ENCODE measurements at places on chromosomes 7 and 10. TPM values are rescaled to one million over a fixed set of nuclear protein-coding genes. Genes with fewer than 3 reads are reported as not detected.

CEP41 gene
- 7.4 TPM for polyA plus RNA-seq

AKR1C2 gene
- 29.0 TPM for polyA plus RNA-seq

PLCE1 gene
- polyA plus RNA-seq: not detected

CRYGN gene
- polyA plus RNA-seq: not detected

ZNF735 gene
- polyA plus RNA-seq: not detected

All from K562 (cell line).